ENCODE measurements at places on chromosomes 11 and 22.
A peak's percentile ranks its signal among the peaks of the same experiment; 100 is the strongest.

GRCh38 chr22:32882360-32882755 lies 80.9 kb downstream of the TIMP3 start:
- DNase-seq = no peak

- DNase-seq = no peak
Measured at GRCh38 chr11:87020764-87021365, 16.9 kb upstream of the TMEM135 start.

DNA sequence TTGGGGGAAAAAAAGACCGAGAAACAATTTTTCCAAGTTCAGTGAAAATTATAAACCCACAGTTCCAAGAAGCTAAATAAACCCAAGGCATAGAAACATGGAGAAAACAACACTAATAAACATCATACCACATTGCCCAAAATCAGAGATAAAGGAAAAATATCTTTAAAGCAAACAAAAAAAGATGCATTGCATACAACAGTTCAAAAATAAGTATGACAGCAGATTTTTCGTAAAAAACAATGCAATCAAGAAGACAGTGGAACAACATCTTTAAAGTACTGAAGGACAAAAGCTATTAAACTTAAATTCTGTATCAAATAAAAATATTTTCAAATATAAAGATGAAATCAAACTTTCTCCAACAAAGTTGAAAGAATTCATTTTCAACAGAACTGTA lies 921.3 kb downstream of the METTL15 start:
- DNase-seq = no peak

- peak; percentile 18 for DNase-seq
Measured at GRCh38 chr22:40279017-40279416, 67.3 kb upstream of the ADSL start.

DNA sequence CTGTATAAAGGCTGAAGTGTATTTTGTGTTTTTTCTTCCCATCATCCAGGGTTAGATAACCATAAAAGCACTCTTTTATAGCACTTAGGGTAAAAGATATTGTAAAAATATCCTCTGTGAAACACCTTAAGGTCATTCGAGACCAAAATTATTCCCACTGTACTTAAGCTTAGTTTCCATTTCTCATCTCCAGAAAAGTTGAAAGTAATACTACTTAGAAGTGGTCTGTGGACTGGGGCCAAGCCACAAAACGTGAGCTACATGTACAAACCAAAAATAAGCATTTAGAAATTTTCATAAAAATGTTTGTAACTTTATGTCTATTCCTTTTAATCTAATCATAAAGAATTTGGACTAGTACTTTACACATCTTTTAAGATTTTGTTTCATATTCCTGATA lies 142.0 kb upstream of the NTM start:
- DNase-seq = no peak

GRCh38 chr11:21723678-21724077 lies 469.2 kb upstream of the ANO5 start:
- no peak for DNase-seq

DNA sequence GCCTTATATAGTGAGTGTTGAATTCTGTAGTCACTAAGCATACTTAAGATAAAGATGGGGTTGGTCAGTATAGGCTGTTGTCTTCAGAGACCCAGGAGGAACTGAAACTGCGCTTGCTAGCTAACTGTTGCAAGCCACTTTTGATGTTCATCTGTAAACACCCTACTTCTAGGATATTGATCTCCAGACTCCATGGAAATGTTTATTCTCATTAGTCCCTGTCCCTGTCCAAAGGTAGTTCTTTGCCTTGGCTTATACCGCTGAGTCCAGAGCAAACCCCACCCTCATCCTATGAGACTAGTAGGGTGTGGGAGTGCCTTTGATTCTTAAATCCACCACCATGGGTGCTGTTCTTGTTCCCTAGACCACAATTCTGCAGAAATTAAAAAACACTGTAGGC lies 36.4 kb downstream of the DEPDC5 start:
- DNase-seq = no peak
